ENCODE measurements at places on chromosomes 6 and 20. TPM values are rescaled to one million over a fixed set of nuclear protein-coding genes. Genes with fewer than 3 reads are reported as not detected.

The SLC26A8 gene
- not detected for total RNA-seq

The ABHD12 gene
- total RNA-seq = 16.5 TPM

The EDN1 gene
- 1.4 TPM for total RNA-seq

The DDAH2 gene
- total RNA-seq = 7.1 TPM

The OTOR gene
- not detected for total RNA-seq

The CLVS2 gene
- total RNA-seq = not detected

The CCN6 gene
- not detected for total RNA-seq

The ANKEF1 gene
- total RNA-seq = 1.5 TPM

The SLC22A7 gene
- total RNA-seq = not detected

The CST2 gene
- not detected for total RNA-seq

The THBD gene
- total RNA-seq = 0.65 TPM

The RHAG gene
- total RNA-seq = not detected

Data from naive thymus-derived CD4-positive, alpha-beta T cell (primary cell).